ENCODE measurements at places on chromosomes 2 and 18.

GRCh38 chr2:173606619-173607248 is 252.1 kb downstream of the CDCA7 start:
- DNase-seq, result no peak

DNA sequence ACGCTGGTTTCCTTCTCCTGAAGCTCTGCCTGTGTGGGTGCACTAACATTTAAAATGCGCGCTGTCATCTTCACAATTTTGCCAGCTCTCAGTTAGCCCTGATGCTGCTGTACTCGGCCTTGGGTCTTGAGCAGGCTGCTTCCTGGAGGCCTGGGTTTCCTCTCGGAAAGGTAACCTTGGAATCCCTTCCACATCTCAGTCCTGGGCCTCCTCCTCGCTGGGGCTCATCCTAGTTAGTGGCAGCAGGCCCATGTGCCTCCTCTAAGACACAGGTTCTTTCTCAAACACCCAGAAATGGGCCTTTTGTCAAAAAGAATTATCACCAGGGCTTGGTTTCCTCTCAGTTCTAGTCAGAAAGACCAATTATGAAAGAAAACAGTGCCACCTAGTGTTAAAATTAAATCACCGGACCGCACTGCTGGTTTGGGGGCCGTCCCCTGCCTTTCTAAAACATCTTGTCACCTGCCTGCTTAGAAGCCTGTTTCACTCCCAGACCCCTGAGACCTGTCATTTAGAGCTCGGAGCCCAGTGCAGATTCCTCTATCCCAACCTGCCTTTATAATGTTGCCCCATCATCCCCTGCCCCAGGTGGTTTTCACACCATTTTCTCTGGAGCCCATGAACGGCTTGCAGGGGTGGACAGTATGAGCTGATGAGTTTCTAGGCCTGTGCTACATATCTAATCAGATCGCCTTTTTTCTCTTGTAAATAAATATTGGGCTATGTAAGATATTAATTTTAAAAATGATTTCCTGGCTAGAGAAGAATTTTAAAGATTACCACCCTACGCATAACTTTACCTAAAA is 42.4 kb downstream of the HK2 start:
- peak; percentile 28 for DNase-seq

DNA sequence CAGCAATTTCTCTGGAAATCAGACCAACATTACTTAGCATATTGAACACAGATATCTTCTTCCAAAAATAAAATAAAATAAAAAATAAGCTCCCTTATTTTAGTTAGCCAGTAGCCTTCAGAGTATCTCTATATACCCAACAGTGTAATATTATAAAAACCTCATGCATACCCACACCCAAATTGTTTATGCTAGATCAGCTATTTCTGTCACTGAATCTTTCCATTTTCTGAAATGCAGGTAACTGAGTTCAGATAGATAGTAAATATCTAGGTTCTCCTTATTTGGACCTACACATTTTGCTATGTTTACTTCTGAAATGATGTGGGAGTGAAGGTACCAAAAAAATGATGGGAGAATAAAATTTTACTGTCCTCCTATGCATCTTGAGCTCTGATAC is 39.9 kb downstream of the TTC21B start:
- DNase-seq, result no peak

DNA sequence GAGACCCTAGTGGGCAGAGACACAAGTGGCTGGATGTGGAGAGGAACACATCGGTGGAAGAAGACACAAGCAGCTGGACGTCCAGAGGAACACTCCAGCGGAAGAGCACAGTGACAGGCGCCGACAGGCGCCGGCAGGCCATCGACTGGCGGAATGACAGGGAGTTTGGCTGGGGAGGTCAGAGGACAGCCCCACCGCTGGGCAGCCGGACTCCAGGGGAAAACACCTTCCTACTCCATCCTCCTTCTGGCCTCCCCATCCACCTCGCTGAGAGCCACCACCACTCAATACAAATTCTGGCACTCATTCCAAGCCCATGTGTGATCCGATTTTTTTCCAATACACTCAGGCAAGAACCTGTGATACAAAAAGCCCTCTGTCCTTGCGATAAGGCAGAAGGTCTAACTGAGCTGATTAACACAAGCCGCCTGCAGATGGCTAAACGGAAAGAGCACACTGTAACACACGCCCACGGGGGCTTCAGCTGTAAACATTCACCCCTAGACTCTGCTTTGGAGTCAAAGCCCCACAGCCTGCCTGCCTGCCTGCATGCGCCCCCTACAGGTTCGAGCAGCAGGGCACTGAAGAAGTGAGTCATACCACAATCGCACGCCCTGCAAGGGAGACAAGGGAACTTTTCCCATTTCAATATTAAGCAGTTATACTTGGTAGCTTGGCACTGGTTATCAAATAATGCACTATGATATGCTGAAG is 50.2 kb upstream of the LRP1B start:
- no peak for DNase-seq

DNA sequence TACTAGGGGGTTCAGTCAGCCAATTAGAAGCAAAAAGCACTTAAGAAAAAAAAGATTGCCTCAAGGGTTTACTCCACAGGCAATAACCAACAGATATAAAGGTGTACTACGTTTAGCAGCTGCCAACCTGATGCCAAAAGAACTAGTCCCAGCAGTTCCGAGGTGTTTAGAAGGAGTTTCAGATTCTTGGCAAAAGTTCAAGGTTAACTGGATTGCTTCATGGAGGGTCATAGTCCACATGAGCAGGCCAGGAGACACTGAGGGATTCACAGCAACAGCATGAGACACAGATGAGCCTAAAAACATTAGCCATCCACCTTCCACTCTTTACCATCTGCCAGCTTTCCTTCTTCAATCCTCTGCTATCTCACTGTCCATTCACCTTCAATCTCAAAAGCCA is 4.9 kb upstream of the DNAH7 start:
- DNase-seq, result no peak

DNA sequence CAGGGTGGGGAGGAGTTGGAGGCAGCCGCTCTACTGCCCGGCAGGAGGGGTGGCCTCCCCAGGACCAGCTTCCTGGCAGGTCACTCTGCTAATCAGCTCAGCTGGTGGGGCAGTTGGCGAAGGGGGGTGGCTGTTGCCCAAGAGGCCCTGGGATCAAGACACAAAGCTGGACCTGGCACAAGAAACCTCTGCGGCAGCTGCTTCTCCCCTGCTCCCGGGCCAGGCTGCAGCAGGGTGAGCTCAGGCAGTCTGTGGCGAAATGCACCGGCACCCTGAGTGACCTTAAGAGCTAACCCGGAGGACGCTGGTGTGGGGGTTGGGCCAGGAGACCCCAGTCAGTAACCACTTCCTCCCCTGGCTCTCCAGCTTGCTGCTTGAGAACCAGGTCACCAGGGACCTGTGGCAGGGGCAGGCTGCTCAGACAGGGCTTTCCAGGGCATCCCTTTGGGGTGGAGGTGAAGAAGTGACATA is 31.1 kb downstream of the TOGARAM2 start:
- no peak for DNase-seq

DNA sequence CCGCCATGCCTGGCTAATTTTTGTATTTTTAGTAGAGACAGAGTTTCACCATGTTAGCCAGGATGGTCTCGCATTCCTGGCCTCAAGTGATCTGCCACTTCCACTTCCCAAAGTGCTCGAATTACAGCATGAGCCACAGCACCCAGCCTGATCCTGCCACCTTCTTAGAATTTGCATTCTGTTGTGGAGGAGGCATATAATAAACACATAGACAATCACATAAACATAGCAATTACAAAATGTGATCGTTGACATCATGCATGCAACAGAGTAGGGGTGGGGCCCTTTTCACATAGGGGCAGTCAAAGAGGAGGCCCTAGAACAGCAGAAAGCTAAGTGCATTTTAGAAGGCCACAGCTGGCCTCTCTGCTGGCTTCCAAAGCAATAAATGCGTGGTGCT is 39.9 kb upstream of the TSPYL6 start:
- DNase-seq, result no peak

DNA sequence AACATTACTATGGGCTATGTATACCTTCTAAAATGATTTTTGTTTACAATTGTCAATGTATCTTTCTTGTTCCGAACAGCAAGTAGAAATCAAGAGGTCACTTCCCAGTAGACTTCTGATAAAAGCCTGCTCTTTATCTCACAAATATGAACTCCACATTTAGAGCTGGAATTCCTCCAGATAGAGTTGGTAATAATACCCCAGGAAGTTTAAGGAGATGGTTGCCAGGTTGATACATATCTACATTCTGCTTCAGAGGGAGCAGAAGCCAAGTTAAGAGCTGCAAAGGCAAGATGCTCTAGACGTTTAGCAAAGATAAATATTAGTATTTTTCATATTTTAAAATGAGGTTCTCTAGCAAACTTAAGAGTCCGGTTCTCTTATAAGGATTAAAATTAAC is 267.0 kb downstream of the ERBB4 start:
- DNase-seq, result no peak

DNA sequence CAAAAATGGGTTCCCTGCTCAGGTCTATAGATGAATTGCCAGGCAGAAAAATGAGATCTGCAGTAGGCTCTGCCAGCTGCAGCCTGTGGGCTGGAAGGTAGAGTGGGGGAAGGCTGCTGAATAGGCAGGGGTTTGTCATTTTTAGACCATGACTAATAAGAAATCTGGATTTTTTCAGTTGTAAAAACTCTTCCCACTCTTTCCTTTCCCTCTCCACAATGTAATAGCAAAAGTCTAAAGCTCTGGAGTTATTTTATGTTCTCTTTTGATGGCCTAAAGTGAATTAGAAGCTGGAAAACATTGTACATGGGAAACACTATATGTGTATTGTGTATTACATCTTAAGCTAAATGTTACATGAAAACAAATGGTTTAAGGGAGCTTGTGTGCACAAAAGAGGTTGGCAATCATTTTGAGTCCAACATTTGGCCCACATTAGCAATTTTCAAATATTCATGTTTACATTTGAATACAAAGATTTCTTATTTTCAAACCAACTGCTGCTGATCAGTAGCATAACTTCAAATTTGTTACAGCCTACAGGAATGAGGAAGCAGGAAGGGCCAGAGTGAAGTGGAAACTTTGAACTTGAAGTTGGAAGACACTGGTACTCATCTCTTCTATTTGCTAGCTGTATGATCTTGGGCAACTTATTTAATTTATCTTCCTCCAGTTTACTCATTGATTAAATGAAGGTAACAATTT is 407.1 kb downstream of the SLC4A3 start:
- no peak for DNase-seq

- no peak for DNase-seq
These were observed 20.8 kb upstream of the GAL3ST2 start for GRCh38 chr2:241755777-241756176.

DNA sequence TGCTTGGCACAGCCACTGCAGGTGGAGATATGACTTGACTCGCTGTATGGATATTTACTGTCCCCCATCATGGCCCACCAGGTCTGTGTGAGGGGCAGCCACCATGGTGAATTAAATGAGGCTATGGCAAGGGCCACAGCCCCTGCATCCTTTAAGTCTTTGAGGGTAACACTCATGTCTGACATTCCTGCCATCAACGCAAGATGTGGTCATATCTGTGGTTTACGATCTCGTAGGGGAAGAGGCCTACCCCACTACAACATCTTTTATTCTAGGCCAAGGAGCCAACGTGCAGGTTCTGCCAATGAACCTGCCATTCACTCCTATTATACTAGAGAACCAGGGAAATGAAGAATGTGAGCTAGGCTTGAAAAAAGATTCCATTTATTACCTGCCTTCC is 381.6 kb upstream of the ID2 start:
- DNase-seq, result no peak

- no peak for DNase-seq
These were observed 21.6 kb downstream of the TNS1 start for GRCh38 chr2:217981084-217981730.

GRCh38 chr2:19769513-19769912 is 132.3 kb downstream of the TTC32 start:
- no peak for DNase-seq

DNA sequence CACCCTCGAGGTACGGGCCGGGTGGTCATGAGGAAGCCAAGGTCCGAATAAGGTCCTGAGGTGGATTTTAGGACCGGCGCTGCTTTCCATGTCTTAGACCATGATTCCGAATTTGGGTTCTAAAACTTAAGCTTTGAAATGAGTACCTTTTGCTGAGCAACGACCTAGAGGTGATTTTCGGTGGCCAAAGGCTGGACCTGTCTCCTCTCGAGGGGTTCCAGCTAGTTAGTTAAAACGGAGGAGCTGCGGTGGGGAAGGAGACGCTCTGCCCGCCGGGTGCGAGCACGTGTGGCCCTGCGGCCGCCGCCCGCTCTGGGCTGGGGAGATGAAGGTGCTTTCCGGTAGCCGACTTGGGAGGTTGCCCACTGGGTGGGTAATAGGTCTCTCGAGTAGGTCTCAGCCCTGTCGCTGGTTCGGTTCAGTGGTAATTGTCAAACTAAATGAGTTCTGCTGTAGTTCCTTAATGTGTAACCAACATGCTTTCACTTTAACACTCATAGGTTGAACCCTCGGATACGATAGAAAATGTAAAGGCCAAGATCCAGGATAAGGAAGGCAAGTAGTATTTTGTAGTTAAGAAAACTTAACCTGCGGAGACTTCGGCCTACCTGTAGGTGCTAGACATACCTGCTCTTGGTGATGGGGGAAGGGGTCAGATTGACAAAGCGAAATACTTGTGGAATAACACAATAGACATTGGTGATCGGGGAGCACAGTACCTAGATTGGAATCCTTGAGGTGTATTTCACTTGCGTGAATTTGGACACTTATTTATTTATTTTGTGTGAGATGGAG is 572 bp downstream of the RPS27A start:
- DNase-seq, result peak; percentile 64

DNA sequence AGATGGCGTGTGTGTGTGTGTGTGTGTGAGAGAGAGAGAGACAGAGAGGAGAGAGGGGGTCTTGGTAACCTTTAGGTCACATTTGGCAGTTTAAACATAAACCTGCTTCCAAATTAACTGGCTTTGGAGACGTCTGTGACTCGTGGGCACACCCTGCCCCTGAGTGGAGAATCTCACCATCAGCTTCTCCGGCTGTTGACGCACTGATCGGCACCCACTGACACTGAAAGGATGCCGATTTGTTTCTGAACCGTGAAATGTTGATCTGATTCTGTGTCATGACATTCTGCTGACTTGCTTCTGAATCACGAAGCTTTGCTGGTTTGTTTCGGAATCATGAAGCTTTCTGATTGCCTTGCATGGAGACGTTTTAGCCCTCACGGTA is 114.7 kb downstream of the RTP5 start:
- DNase-seq, result no peak
